GM18507 (cell line): ENCODE measurements at places on chromosomes 5 and 9.

- DNase-seq = no peak
Measured at GRCh38 chr9:104256031-104256695, 162.1 kb downstream of the SMC2 start.

DNA sequence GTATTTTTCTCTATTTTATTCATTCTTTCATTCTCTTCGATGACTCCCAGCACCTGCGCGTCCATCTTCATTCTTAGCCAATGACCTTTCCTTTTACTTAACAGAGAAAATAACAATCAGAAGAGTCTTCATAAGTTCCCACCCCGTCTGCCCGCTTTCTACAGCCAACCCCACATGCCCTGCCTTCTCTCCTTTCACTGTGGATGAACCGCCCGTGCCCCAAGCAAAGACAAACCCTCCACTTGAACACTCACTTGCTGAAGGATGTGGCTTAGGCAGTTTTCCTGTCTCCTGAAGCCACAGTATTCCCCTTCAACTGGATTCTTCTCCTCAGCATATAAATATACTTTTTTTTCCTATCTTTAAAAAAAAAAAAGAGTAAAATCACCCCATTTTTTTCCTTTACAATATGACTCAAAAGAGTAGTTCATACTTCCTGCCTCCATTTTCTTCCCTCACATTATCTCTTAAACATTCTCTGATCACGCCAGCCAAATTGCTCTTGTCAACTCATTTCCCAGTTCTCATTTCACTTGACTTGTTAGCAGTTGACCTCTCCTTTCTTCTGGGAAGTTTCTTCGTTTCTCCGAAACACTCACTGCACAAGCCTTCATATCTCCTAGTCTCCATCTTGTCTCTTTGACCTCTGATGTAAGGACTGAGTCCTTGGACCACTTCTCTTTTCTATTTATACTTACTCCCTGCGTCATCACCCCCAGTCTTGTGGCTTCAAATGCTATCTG is 11.1 kb downstream of the NIPSNAP3B start:
- no peak for DNase-seq

DNA sequence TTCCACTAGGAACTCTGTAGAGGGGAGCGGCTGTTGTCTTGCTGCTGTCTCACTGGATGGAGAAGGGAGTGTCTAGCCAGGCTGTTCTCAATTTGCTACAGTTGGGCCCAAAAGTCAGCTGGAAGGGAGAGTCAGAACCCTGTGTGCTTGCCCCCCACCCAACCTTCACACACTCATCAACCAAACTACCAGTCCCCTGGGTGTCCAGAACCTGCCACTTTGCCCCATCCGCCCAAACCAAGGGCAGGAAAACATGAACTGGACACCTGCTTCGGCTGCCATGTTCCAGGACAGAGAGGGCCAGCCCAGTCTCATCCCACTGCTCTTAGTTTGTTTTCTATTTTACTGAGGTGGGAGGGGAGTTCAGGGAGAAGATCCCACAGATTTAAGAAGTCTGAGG is 82.1 kb downstream of the S1PR3 start:
- DNase-seq = no peak

DNA sequence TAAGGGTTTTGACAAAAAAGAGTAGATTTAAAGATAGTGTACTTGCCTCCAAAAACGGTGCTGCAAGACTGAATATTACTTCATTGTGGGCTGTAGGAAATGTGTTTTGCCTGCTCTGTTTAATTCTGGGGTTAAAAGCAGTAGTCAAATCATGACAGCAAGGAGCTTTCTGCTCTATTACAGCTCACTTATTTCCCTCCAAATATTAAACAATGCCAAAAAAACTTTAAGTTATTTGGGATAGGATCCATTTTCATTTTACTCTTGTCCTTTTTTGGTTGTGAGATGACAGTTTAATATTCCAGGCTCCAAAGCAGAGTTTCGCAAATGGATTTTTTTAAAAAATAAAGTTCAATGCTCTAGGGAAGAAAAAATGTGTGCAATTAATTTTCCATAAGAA is 340.4 kb upstream of the RGMB start:
- no peak for DNase-seq

- DNase-seq = no peak
Measured at GRCh38 chr5:170986598-170986997, 124.8 kb downstream of the RANBP17 start.

- DNase-seq = peak; percentile 64
Measured at GRCh38 chr9:122125158-122125508, 32.0 kb upstream of the TTLL11 start.

- no peak for DNase-seq
Measured at GRCh38 chr9:106560540-106560939, 302.4 kb upstream of the ZNF462 start.

GRCh38 chr9:88730780-88731179 is 195.8 kb downstream of the NXNL2 start:
- DNase-seq = no peak

DNA sequence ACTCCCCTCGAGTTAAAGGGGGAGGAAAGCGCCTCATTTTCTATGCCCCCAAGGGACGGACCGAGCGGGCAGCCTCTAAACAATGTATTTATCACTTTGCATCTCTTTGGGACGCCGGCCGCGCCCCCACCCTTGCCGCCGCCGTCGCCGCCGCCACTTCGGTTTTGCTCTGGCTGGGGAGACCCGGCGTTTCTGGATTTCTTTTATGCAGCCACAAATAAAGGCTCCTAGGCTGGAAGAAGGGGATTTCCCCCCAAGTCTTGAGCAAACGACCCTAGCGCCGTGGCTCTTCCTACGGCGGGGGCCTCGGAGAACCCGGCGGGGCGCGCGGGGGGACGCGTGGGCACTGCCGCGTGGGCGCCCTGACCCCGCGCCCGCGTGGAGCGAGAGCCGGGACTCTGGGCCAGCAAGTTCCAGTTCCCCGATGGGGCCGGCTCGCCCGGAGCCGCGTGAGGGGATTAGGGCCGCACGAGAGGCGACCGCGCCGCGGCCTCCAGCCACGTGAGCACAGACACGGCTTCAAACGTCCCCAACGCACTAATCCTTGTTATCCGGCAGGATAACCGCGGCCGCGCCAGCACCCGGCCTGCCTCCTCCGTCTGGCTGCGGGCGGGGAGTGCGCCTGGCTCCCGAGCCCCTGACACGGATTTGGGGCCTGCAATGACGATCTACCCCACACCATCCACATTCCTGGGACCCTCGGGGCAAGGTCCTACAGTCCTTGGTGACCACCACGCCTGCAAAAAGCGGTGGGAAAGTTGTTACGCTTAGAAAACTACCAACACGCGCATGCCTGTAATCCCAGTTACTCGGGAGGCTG is 7.9 kb upstream of the NEUROG1 start:
- no peak for DNase-seq
